ENCODE measurements at places on chromosomes 3 and 15. TPM values are rescaled to one million over a fixed set of nuclear protein-coding genes. Genes with fewer than 3 reads are reported as not detected.

- no peaks in the 10 kb centered on the region for H3K4me1 ChIP-seq
- peak; percentile 56 for DNase-seq
These were observed 3.5 kb upstream of the KLF15 start for GRCh38 chr3:126360714-126361060.

Gene ACTRT3
- 0.68 TPM for total RNA-seq

Gene PPARG
- total RNA-seq: 25.2 TPM

GRCh38 chr3:162984746-162985145 is 1488.1 kb downstream of the OTOL1 start:
- no peaks in the 10 kb centered on the region for H3K27me3 ChIP-seq
- no peak overlapping the region for H3K27ac ChIP-seq
- no peaks in the 10 kb centered on the region for H3K4me1 ChIP-seq
- no peaks in the 10 kb centered on the region for H3K36me3 ChIP-seq

DNA sequence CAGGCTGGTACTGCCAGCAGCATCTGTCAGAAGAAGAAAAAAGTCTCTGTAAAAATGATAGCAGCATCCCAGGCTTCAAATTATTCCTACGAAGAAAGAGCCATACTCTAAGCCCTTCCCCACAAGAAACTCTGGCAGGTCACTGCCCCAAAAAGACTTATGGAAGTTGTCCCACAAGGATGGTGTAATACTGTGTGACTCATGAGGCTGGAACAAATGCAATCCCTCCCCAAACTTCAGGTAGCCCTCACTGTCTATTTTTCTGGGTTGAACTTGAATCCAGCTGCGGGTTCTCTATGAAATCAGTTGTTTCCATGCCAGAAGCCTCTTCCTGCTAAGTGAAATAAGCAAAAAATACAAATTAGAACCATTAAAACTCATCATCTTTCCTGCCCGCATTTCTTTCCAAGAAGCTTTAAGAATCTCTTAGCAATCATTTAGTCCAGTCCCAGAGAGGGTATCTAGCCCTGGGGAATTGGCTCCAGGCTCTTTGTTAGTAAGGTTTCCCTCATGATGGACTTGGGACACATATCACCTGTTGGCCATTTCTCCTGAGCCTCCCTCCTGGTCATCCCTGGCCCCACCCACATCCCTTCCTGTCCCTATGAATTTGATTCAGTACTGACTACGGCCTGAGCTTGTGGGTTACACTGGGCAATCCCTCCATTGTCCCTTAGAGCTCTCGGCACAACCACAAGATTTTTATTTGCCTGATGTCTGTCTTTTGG is 51.7 kb downstream of the FAM174B start:
- no peak overlapping the region for H3K4me3 ChIP-seq
- DNase-seq: no peak
- H3K27ac ChIP-seq: no peak overlapping the region
- H3K27me3 ChIP-seq: no peaks in the 10 kb centered on the region
- no peaks in the 10 kb centered on the region for H3K4me1 ChIP-seq

Gene GOLGA6A
- total RNA-seq: 0.61 TPM

DNA sequence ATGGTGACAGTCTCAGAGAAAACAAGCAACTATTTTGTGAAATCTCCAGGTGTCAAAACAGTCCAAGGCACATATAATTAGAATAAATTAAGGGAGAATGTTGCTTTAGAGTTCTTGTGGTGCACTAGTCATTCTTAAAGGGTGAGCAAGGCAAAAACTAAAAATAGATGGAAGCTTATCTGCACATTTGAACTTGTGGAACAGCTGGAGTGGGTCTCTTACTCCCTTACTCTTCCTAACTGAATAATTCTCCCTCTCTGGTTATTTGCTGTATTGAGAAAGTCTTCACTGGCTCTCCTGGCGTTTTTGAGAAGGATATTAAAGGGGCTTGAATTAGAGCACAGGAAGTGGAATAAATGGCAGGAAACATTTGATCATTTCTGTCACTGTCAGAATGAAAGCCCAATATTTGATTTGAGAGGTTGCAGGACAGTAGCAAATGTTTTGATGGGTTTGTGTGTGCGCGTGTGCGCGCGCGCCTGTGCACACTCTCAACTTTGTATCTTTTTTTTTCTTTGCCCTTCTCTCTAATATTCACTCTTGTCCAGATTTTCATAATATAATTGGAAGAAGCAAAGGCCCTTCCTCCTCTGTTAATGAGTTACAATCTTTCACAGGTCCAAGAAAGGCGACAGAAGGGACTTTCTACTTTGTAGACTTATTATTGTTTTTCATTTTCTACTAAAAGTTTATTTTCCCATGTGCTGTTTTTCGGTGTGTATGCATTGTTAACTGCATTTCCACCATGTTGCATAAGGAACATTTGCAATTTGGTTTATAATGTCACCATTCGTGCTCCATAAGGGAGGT is 40.9 kb downstream of the AKAP13 start:
- H3K4me3 ChIP-seq: no peak overlapping the region
- no peak overlapping the region for H3K27ac ChIP-seq
- H3K27me3 ChIP-seq: no peaks in the 10 kb centered on the region

- H3K27ac ChIP-seq: no peak overlapping the region
- no peak for DNase-seq
- peaks cover 10% of the 10 kb centered on the region for H3K4me1 ChIP-seq
- H3K4me3 ChIP-seq: no peak overlapping the region
- no peaks in the 10 kb centered on the region for H3K36me3 ChIP-seq
These were observed 944 bp downstream of the SLITRK3 start for GRCh38 chr3:165195241-165195639.

DNA sequence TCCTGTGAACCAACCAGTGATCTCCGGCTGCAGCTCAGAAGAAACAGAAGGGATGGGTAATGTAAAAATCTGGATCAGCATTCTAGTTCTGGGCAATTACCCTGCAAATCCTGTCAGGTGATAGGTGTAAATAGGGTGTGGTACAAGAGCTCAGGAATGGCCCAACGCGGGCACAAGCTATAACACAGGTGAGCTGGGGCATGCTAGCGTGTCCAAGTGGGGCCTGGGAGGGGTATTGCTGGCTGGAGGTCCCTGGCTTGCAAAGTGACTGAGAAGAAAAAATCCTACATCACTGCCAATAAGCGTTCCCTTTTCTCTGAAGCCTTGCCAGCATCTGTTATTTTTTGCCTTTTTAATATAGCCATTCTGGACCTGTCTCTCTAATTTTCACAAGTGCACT is 9.7 kb upstream of the CHST2 start:
- DNase-seq: no peak
- H3K36me3 ChIP-seq: no peaks in the 10 kb centered on the region
- no peaks in the 10 kb centered on the region for H3K27me3 ChIP-seq
- no peaks in the 10 kb centered on the region for H3K4me1 ChIP-seq

DNA sequence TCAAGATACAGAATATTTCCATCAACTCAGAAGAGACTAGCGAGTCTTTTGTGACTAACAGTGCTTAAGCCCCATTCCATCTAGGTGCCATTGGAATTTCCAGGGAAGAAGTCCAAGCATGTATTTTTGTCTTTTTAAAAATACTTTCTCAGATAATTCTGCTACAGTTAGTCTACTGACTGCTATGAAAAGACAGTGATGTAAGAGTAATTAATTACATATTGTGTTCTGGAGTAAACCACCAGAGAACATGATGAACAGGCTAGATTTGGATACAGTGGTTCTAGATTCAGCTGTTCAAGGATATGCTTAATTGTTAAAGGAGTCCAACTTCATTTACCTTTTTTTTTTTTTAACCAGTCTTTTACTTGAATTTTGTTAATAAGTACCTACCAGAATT is 34.8 kb upstream of the PAK6 start:
- H3K4me3 ChIP-seq: no peak overlapping the region
- DNase-seq: no peak
- H3K4me1 ChIP-seq: no peaks in the 10 kb centered on the region
- H3K27me3 ChIP-seq: no peaks in the 10 kb centered on the region
- no peak overlapping the region for H3K27ac ChIP-seq
- no peaks in the 10 kb centered on the region for H3K36me3 ChIP-seq

DNA sequence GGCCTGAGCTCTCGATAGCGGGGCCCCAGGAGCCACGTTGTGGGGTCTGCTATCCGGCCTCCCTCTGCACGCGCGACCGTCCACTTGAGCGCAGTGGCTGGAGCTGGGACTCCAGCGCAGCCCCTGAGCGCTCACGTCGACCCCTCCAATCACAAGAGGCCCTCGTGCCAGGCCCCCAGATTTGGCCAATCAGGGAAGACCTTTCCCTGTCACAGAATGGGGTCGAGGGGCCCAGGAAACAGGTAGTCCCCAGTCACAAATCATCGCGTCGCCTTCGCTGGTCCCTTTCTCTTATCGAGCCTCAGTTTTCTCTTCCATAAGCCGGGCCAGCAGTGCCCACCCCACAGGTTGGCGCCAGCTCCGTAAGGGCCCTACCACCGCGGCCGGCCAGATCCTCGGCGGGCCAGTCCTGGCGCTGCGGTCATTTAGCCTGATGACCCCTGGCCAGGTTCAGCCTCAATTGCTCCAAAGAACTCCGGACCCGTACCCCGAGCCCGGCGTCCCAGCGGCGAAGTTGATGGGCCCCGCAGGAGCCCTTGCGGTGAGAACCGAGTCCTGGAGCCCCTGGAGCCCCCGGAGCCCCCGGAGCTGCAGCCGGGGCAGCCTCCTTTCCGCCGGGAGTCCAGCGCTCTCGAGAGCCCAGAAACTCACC is 435 bp downstream of the ALDH1L1 start:
- peaks cover 40% of the 10 kb centered on the region for H3K27me3 ChIP-seq
- H3K4me3 ChIP-seq: peak overlapping the region; percentile 25
- no peak overlapping the region for H3K27ac ChIP-seq
- H3K4me1 ChIP-seq: peaks cover 14% of the 10 kb centered on the region
- DNase-seq: no peak
- no peaks in the 10 kb centered on the region for H3K36me3 ChIP-seq

- H3K4me1 ChIP-seq: no peaks in the 10 kb centered on the region
These were observed 62.2 kb upstream of the MCF2L2 start for GRCh38 chr3:183490653-183491052.

- H3K4me1 ChIP-seq: peaks cover 21% of the 10 kb centered on the region
- H3K36me3 ChIP-seq: no peaks in the 10 kb centered on the region
- H3K27ac ChIP-seq: no peak overlapping the region
- H3K4me3 ChIP-seq: no peak overlapping the region
These were observed 66.4 kb downstream of the B3GALNT1 start for GRCh38 chr3:161038725-161039124.

Gene SLC28A2
- not detected for total RNA-seq

DNA sequence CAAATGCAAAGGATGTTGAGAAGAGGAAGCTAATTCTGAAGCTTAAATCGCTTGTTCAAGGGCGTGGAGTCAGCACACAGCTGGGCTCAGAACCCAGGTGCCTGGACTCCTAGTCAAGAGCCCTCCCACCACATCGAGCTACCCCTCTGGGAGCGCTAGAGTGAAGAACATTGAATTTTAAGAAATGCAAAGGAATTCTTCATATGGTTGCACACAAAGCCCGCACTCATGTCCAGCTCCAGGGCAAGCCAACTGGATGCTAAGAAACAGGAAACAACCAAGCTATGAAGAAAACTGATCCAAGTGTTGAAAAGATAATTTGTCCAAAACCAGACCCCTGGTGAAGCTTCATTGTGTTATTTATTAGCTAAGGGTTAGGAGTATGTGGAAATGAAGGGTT is 122.3 kb downstream of the ALDH1A2 start:
- no peak for DNase-seq
- H3K4me3 ChIP-seq: no peak overlapping the region
- H3K27ac ChIP-seq: no peak overlapping the region
- H3K27me3 ChIP-seq: no peaks in the 10 kb centered on the region
- H3K36me3 ChIP-seq: no peaks in the 10 kb centered on the region

Gene SPATA12
- total RNA-seq: not detected

- H3K27me3 ChIP-seq: no peaks in the 10 kb centered on the region
- no peak for DNase-seq
- H3K27ac ChIP-seq: no peak overlapping the region
- no peaks in the 10 kb centered on the region for H3K4me1 ChIP-seq
- peaks cover 3% of the 10 kb centered on the region for H3K36me3 ChIP-seq
These were observed 10.1 kb downstream of the RCN2 start for GRCh38 chr15:76941636-76942035.

GRCh38 chr15:80188251-80188650 is 35.5 kb downstream of the FAH start:
- no peaks in the 10 kb centered on the region for H3K27me3 ChIP-seq
- H3K36me3 ChIP-seq: peaks cover 21% of the 10 kb centered on the region
- no peak overlapping the region for H3K27ac ChIP-seq
- DNase-seq: no peak
- H3K4me3 ChIP-seq: no peak overlapping the region
- no peaks in the 10 kb centered on the region for H3K4me1 ChIP-seq

- no peak for DNase-seq
- no peaks in the 10 kb centered on the region for H3K36me3 ChIP-seq
- no peaks in the 10 kb centered on the region for H3K27me3 ChIP-seq
These were observed 590.9 kb downstream of the EPHA3 start for GRCh38 chr3:89698208-89698830.

DNA sequence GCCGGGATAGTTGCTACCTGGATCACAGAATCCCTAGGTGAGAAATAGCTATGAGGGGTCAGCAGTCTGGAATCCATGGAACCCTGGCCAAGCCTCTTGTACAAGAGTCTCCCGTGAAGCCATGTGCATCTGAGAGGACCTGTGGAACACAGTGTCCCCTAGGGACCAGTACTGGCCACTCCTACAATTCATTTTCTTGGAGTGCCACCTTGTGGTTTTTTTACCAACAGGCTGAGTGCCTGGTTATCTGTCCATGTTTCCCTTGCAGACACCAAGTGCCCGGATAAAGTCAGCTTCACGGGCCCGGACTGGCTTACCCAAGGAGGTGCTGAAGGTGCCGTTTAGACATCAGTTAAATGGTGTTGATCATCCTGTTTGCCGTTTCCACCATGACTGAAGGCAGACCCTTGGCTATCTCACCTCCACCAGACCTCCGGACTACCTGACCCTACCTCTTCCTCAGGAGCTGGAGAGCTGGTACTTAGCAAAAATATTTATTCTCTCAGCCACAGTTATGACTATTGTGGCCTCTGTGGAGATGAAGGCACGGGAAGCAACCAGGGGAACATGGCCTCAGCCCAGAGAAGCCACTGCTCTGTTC is 93.9 kb downstream of the RBPMS2 start:
- H3K27me3 ChIP-seq: no peaks in the 10 kb centered on the region
- H3K4me3 ChIP-seq: no peak overlapping the region
- peaks cover 45% of the 10 kb centered on the region for H3K36me3 ChIP-seq
- H3K4me1 ChIP-seq: peaks cover 6% of the 10 kb centered on the region

Gene RAD51
- 0.43 TPM for total RNA-seq

- H3K36me3 ChIP-seq: peaks cover 8% of the 10 kb centered on the region
- peak overlapping the region; percentile 74 for H3K4me3 ChIP-seq
- peak; percentile 96 for DNase-seq
- no peaks in the 10 kb centered on the region for H3K27me3 ChIP-seq
These were observed 27.0 kb upstream of the SFMBT1 start for GRCh38 chr3:53072653-53073552.
